Aorta (tissue), 5 donors: ENCODE measurements at places on chromosomes 5 and 9. TPM values are rescaled to one million over a fixed set of nuclear protein-coding genes. Genes with fewer than 3 reads are reported as not detected.

The RNF183 gene
- not detected for polyA plus RNA-seq

The SPINK4 gene
- 129 TPM for polyA plus RNA-seq

DNA sequence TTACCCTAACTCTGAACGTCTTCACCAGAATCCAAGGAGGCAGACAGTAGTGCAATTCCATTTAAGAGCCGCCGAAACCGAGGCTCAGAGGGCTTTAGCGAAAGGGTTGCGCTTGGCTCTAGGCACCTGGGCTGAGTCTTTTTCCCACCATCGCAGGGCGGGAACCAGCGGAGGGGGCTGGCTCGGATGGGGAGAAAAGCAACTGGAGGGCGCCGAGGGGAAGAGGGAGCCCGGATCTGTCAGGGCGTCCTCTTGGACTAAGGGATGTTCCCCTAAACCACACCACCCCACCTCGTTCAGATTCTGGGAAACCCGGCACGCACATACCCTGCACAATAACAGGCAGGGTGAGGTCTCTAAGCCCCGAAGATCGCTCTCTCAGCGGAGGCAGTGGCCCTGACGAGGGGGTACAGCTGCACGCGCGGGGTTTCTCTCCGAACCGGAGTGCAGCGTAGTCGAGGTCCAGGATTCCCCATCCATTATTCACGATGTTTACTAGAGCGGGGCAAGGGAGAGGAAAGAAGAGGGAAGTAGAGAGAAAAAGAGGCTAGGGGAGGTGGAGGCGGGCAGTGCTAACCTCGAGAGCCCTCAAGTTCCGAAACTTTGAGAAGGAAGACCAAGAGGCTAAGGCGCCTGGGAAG lies 1.3 kb upstream of the POU4F3 start:
- no peak for DNase-seq

DNA sequence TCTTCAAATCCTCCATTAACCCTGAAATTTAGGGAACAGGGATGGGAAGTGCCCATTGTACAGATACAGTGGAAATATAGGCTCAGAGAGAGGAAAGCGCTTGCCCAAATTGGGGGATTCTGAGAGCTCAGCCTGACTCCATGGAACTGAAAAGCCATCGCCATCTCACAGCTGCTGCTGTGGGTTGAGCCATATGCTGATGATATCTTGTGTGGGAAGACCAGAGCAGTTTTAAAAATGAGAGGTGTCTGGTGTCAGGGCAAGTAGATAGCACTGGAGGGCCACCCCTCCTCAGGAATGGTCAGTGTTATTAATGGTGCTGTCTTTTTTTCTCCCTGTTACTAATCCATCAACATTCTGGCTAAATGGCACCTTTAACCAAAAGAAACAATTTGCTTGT lies 50.9 kb upstream of the C5orf58 start:
- no peak for DNase-seq

DNA sequence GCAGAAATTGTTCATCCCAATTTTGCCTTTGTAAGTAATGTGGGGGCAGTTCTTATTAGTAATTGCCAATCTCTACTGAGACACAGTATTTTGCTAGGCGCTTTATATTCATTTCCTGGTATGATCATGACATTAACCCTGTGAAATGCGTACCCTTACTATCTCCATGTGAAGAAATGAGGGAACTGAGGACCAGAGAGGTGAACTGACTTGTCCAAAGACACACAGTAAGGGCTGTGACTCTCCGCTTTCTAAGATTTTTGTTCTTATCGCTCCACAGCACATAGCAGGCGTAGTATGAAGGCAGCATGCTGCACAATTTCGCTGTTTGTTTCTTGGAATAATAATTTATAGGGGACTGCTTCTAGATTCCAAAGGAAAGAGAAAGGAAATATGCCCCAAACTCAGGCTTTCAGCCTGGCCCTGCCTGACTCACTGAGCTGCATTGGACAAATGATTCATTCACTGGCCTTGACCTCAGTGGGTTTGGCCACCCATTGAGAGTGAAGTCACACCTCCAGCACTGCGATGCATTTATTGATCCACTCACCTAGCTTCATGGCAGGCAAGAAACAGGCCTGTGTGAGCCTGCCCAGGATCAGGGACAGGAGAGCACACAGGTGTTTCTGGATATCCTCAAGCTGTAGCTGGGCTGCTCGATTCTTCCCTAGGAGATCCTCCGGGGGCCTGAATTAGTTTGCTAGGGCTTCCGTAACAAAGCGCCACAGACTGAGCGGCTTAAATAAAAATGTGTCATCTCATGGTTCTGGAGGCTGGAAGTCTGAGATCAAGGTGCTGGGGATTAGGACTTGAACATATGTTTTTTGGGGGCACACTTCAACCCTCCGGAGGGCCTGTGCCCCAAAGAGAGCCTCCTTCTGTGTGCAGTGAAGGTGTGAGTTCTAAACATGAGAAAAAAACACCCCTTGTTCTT lies 7.2 kb upstream of the DUSP1 start:
- DNase-seq = no peak

DNA sequence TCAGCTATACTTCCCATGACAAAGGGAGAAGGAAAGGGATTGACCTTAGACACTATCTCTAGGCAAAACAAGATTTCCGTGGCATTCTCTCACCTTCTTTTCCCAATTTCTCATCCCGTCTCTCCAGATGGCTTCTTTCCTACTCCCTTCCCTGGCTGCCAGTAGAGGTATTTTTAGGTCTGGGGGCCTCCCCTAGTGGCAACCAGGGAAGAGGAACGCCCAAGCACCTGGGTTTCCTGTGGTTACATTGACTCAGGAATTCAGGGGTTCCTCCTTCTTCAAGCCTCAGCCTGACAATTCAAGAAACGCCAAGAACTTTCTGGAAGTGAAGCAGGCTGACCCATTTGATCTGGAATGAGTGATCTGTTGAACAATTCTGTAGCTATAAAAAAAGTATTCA lies 111.5 kb upstream of the OSMR start:
- no peak for DNase-seq
